ENCODE measurements at places on chromosomes 6 and 20. TPM values are rescaled to one million over a fixed set of nuclear protein-coding genes. Genes with fewer than 3 reads are reported as not detected.

GRCh38 chr6:140438346-140438735, 1063.9 kb upstream of the CITED2 start:
- no peak for DNase-seq
- H3K36me3 ChIP-seq = no peaks in the 10 kb centered on the region
- no peaks in the 10 kb centered on the region for H3K27me3 ChIP-seq
- no peak overlapping the region for H3K4me3 ChIP-seq
- H3K27ac ChIP-seq = no peak overlapping the region

The SLC24A3 gene
- polyA plus RNA-seq = 0.37 TPM

DNA sequence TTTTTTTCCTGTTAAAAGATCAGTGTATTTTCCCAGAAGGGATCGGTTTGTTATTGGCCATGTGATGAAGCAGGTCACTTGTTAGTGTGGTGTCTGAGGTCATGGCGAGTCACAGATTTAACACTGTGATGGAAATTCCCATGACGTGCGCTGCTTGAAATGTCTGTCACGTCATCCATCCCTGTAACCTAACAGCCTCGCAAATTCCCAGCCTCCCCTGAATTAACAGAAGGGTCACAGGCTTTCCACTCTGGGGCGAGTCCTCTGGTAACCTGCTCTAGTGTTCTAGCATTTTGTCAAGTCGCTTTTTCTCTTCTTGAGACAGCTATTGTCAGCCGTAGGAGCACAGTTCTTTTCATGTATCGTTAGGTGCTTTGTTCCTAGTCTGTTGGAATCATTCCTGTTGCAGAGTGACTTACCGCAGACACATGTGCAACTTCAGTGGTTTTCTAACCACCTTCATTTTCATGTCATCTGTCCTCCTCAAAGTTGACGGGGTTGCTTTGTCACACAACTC, 137.2 kb downstream of the MAP3K4 start:
- H3K27me3 ChIP-seq = no peaks in the 10 kb centered on the region
- no peak overlapping the region for H3K27ac ChIP-seq
- no peak for DNase-seq
- H3K4me3 ChIP-seq = no peak overlapping the region

The SLC26A8 gene
- 0.11 TPM for polyA plus RNA-seq

DNA sequence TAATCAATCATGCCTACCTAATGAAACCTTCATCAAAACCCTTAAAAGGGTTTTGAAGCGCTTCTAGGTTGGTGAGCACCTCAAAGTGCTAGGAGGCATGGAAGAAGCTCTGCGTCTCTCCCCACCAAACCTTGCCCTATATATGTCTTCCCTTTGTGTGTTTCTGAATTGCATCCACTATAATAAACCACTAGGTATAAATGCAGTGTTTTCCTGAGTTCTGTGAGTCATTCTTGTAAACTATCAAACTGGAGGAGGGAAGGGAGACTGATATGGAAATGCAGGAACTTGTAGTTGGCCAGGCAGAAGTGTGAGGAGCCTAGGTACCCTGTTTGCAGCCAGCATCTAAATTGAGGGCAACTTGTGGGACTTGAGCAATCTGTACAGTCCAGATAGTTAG, 698.8 kb downstream of the DOK5 start:
- DNase-seq = no peak
- no peaks in the 10 kb centered on the region for H3K4me1 ChIP-seq
- H3K27me3 ChIP-seq = no peaks in the 10 kb centered on the region
- no peak overlapping the region for H3K4me3 ChIP-seq
- H3K36me3 ChIP-seq = no peaks in the 10 kb centered on the region

The XKR7 gene
- 0.03 TPM for polyA plus RNA-seq

DNA sequence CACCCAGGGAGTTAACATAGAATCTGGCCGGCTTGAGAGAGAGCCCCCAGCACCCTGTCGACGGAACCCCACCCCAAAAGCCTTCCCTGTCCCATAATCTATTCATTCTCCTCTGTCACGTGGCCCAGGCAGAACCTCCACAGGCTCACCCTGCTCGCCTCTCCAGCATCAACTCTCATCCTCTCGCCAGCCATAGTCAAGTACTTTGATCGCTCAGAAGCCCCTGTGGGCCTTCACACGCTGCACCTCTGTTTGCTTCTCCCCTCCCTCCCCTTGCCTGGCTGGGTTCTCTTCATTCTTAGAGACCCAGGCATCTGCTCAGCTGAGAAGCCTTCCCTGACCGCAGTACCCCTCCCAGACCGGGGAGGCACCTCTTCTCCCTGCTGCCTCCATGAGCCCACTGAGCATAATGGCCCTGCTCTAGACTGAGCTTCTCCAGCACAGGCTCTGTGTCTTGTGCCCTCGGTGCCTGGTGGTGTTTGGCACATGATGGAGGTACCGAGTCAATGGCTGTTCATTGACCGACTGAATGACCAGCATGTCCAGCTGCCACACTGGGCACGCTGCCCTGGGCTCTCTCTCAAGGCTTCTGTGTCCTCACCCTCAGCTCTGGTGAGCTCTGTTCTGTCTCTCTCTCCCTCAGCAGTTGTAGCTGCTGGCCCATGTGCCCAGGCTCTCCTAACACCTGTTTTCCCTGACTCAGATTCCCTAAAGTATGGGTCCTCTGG, 33.7 kb downstream of the PKIG start:
- H3K27me3 ChIP-seq = no peaks in the 10 kb centered on the region
- peak; percentile 54 for DNase-seq
- H3K4me3 ChIP-seq = no peak overlapping the region
- peaks cover 53% of the 10 kb centered on the region for H3K36me3 ChIP-seq
- H3K27ac ChIP-seq = peak overlapping the region; percentile 69

DNA sequence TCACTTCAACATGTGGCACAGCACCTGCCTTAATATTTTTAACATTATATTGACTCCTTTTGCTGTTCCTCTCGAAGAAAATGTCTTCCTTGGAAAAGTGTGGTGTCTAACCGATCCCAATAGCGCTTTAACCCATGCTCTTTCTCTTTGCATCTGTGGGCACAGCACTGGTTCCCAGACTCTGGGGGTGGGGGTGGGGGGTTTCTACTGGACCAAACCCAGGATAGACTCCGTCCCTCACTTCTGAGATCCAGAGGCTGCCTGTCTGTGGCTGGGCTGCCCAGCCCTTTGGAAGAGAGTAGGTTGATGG, 3.9 kb upstream of the ZNF292 start:
- DNase-seq = no peak
- no peaks in the 10 kb centered on the region for H3K27me3 ChIP-seq
- peaks cover 41% of the 10 kb centered on the region for H3K4me1 ChIP-seq

GRCh38 chr6:16442031-16442430, 203.6 kb downstream of the GMPR start:
- DNase-seq = no peak
- H3K27me3 ChIP-seq = no peaks in the 10 kb centered on the region
- H3K27ac ChIP-seq = no peak overlapping the region
- no peak overlapping the region for H3K4me3 ChIP-seq
- no peaks in the 10 kb centered on the region for H3K36me3 ChIP-seq

GRCh38 chr6:108575905-108576494, 15.3 kb downstream of the FOXO3 start:
- no peak overlapping the region for H3K4me3 ChIP-seq
- DNase-seq = no peak
- H3K27ac ChIP-seq = no peak overlapping the region
- H3K27me3 ChIP-seq = no peaks in the 10 kb centered on the region

DNA sequence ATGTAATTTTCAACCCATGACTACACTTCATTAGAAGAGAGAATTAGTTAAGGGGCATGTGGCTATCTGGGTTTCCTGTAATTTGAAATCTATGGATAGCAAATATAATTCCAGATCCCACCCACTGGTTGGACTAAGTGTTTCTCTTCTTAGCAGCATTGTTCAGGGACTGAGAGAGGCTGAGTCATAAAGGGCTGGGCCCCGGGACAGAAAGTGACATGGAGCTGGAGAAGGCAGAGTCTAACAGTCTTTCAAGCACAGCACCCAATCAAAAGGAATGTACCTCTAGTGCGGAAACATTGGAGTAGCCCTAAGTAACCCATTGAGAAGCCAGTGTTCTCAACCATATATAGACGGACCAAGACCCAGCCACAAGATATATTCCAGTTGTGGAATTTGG, 363.9 kb downstream of the DHX35 start:
- no peaks in the 10 kb centered on the region for H3K36me3 ChIP-seq
- H3K27ac ChIP-seq = no peak overlapping the region
- H3K27me3 ChIP-seq = no peaks in the 10 kb centered on the region
- no peak for DNase-seq
- H3K4me1 ChIP-seq = no peaks in the 10 kb centered on the region

DNA sequence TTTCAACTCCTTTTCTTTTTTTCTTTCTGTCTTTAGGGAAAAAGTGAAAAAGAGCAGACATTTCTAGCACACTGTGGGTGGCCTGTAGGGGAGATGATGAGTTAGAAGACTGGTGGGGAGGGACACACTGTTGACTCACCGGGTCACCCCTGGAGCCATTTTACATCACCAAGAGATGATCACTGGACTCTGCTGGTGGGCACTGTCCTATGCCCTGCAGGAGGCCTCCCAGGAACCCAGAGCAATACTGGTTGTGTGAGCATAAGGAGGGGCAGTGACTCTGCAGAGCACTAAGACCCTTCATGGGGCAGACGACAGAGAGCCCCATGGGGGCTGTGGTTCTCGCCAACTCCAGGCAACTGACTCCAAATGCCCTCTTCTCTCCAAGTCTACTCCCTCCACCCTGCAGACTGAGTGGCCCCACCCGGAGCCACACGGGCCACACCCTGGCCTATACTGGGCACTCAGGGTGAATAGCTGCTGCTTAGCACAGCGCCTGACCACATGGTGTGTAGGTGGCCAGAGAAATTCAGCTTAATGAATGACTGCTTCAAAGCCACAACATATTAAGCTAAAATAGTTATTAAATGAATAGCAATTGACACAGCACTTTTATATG, 177.5 kb downstream of the CDC5L start:
- no peak overlapping the region for H3K4me3 ChIP-seq
- H3K36me3 ChIP-seq = no peaks in the 10 kb centered on the region
- peak; percentile 35 for DNase-seq

DNA sequence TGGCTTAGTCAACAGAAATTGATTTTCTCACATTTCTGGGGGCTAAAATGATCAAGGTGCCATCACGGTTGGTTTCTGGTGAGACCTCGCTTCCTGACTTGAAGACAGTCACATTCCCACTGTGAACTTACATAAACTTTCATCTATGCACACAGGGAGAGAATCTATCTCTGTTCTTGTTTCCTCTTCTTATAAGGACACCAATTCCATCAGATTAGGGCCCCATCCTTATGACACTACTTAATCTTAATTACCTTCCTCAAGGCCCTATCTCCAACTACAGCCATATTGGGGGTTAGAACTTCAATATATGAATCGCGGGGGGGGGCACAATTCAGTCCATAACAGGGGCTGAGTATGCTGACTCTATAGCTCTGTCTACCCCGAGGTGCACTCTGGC, 10.6 kb upstream of the SCGN start:
- no peaks in the 10 kb centered on the region for H3K36me3 ChIP-seq
- H3K4me1 ChIP-seq = no peaks in the 10 kb centered on the region
- no peak for DNase-seq
- H3K27me3 ChIP-seq = peaks cover 35% of the 10 kb centered on the region

The PLG gene
- polyA plus RNA-seq = not detected

- H3K27ac ChIP-seq = no peak overlapping the region
- no peak overlapping the region for H3K4me3 ChIP-seq
- no peaks in the 10 kb centered on the region for H3K4me1 ChIP-seq
- no peaks in the 10 kb centered on the region for H3K36me3 ChIP-seq
Measured at GRCh38 chr20:16752082-16752481, 3.9 kb downstream of the OTOR start.

The HLA-DMB gene
- polyA plus RNA-seq = 209 TPM

The TCF15 gene
- polyA plus RNA-seq = not detected

DNA sequence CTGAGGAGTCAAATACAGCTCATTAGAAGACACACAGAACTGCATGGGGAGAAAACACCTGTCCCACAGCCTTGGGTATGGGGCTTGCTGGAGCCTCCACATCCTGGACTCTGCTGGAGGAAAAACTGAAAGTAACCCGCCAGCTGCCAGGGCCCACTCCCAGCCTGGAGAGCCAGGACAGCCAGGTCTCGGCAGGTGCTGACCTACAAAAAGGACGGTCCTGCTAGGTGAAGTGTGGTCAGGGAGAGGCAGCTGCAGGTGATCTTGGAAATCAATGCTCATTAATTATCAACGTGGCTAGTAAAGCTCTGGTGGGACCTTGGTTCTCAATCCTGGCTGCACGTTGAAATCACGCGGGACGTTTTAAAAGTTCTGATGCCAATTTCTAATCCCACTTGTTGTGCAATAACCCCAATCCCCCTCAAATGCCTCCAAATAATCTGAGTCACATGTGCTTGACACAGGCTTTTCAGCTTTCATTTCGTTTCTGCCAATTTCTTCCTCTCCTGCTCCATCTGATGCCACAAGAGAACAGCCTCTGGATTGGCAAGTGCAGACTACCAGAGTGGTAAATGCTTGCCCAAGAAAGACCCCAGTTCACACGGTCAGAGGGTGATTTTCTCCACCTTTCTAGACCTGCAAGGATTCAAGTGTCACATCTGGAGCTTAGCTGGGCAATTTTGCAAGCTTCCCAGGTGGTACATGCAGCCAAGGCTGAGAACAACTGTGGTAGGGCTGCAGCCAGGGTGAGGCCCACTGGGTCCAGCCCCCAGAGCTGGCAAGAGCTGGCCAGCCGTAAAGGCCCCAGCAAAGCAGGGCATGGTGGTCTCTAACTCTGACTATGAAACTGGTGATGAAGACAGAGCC, 252.3 kb upstream of the QKI start:
- no peaks in the 10 kb centered on the region for H3K36me3 ChIP-seq
- H3K4me3 ChIP-seq = no peak overlapping the region
- no peaks in the 10 kb centered on the region for H3K4me1 ChIP-seq

The PPIL6 gene
- 0.36 TPM for polyA plus RNA-seq

The MAP7 gene
- 0.67 TPM for polyA plus RNA-seq

GRCh38 chr6:125798734-125799508, 8.2 kb downstream of the NCOA7 start:
- H3K4me3 ChIP-seq = no peak overlapping the region
- H3K27ac ChIP-seq = peak overlapping the region; percentile 62
- no peaks in the 10 kb centered on the region for H3K36me3 ChIP-seq
- DNase-seq = no peak
- H3K27me3 ChIP-seq = no peaks in the 10 kb centered on the region

The LGSN gene
- 0.09 TPM for polyA plus RNA-seq

DNA sequence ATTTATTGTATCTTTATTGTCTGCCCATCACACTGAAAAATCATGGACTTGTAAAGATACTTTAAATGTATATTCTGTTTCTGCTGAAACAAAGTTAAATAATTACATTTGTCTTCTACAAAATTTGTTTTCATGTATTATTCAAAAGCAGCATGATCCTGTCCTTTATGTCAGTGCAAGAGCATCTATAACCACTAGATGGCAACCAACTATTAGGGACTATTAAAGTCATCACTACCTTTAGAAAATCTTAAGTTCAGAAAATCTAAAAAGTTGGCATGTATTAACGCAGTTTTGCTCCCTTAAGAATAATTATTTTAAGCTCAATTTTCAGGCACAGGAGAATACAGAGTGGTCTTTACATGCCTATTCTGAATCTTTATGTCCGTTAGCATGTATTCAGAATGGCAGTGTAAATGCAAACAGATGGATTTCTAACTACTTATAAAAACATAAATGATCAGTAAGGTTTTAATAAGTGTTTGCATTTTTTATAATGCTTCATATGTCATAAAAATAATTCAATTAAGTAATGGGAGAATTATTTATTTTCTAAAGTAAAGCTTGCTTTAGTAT, 17.8 kb downstream of the TMEM30A start:
- no peak overlapping the region for H3K27ac ChIP-seq
- H3K4me1 ChIP-seq = peaks cover 39% of the 10 kb centered on the region
- peaks cover 39% of the 10 kb centered on the region for H3K36me3 ChIP-seq
- H3K27me3 ChIP-seq = no peaks in the 10 kb centered on the region
- no peak for DNase-seq

Data from spleen (tissue), 13 donors.